ENCODE measurements at places on chromosomes 3 and 15. TPM values are rescaled to one million over a fixed set of nuclear protein-coding genes. Genes with fewer than 3 reads are reported as not detected.

GRCh38 chr3:187017511-187018230 is 87.3 kb downstream of the ST6GAL1 start:
- peaks cover 38% of the 10 kb centered on the region for H3K36me3 ChIP-seq
- no peak overlapping the region for H3K4me3 ChIP-seq
- peaks cover 66% of the 10 kb centered on the region for H3K4me1 ChIP-seq
- DNase-seq, result no peak
- H3K27ac ChIP-seq, result no peak overlapping the region

DNA sequence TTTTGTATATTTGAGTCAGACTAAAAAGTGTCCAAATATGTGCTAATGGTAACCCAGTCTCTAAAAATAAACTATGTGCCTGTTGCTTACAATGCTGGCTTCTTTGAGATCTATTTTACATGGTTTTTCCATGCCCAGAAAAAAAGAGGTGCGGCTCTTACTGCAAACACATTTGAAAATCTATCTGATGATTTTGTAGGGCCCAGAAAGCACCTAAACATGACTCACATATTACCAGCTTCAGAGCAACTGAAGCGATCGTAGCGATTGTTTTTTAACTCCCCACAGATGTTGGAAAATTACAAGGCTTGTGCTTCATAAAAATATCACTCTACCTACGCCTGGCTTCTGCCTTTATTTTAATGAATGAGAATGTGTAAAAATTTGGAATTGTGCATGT is 53.5 kb downstream of the SUCNR1 start:
- H3K27me3 ChIP-seq, result no peaks in the 10 kb centered on the region
- no peaks in the 10 kb centered on the region for H3K36me3 ChIP-seq
- H3K4me1 ChIP-seq, result no peaks in the 10 kb centered on the region
- DNase-seq, result no peak
- no peak overlapping the region for H3K27ac ChIP-seq
- H3K4me3 ChIP-seq, result no peak overlapping the region

- H3K27ac ChIP-seq, result no peak overlapping the region
- H3K36me3 ChIP-seq, result no peaks in the 10 kb centered on the region
- no peaks in the 10 kb centered on the region for H3K27me3 ChIP-seq
- H3K4me1 ChIP-seq, result no peaks in the 10 kb centered on the region
- DNase-seq, result no peak
- no peak overlapping the region for H3K4me3 ChIP-seq
Observed at GRCh38 chr3:178406206-178406605, 130.0 kb upstream of the KCNMB2 start.

DNA sequence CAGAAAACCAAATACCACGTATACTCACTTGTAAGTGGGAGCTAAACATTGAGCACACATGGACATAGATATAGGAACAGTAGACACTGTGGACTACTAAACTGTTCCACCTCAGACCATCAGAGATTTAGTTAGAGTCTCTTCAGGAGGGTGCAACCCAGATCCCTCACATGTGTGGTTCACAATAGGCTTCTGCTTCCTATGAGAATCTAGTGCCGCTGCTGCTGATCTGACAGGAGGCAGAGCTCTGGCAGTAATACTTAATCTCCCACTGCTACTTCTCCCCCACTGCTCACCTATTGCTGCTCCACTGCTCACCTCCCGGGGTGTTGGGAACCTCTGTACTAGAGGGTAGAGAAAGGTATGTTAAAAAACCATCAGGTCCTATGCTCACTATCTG is 533.3 kb downstream of the NSUN3 start:
- no peak overlapping the region for H3K4me3 ChIP-seq
- no peaks in the 10 kb centered on the region for H3K27me3 ChIP-seq
- DNase-seq, result no peak
- H3K27ac ChIP-seq, result no peak overlapping the region
- H3K4me1 ChIP-seq, result no peaks in the 10 kb centered on the region

- H3K4me1 ChIP-seq, result no peaks in the 10 kb centered on the region
- H3K4me3 ChIP-seq, result no peak overlapping the region
- no peaks in the 10 kb centered on the region for H3K27me3 ChIP-seq
Observed at GRCh38 chr3:81581966-81582599, 179.4 kb downstream of the GBE1 start.

DNA sequence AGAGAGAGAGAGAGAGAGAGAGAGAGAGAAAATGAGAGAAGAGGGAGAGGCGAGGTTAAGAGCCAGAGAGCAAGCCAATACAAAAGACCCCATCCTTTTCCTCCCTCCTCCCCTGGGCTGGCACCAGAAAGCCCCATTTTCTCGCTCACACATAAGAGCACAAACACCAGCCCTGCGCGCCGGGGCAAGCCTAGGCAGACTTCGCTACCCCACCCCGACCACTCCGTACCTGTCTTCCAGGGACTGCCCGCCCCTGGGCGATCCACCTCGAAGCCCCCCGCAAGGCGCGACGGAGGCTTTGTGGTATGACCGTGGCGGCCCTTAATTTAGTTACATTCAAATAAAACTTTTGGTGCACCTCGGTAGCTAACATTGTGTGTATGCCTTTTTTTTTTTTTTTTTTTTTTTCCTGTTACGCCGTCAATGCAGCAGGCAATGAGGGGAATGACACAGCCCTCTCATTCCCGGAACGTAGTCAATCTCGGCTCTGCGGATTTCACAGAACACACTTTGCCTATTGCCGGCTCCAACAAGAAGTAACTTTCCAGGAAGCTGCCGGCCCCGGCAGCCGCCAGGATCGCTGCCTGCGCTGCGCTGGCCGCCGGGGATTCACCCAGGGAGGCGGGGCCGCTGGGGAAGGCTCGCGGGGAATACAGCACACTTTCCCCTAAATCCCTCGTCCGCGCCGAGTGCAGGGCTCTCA is 7.7 kb downstream of the BCL6 start:
- peaks cover 60% of the 10 kb centered on the region for H3K4me1 ChIP-seq
- no peak overlapping the region for H3K27ac ChIP-seq
- H3K4me3 ChIP-seq, result peak overlapping the region; percentile 96
- DNase-seq, result peak; percentile 12
- no peaks in the 10 kb centered on the region for H3K36me3 ChIP-seq

- no peak overlapping the region for H3K27ac ChIP-seq
- H3K27me3 ChIP-seq, result no peaks in the 10 kb centered on the region
- no peaks in the 10 kb centered on the region for H3K36me3 ChIP-seq
- DNase-seq, result no peak
- H3K4me1 ChIP-seq, result peaks cover 34% of the 10 kb centered on the region
Observed at GRCh38 chr15:52258461-52258860, 37.1 kb downstream of the MYO5C start.

DNA sequence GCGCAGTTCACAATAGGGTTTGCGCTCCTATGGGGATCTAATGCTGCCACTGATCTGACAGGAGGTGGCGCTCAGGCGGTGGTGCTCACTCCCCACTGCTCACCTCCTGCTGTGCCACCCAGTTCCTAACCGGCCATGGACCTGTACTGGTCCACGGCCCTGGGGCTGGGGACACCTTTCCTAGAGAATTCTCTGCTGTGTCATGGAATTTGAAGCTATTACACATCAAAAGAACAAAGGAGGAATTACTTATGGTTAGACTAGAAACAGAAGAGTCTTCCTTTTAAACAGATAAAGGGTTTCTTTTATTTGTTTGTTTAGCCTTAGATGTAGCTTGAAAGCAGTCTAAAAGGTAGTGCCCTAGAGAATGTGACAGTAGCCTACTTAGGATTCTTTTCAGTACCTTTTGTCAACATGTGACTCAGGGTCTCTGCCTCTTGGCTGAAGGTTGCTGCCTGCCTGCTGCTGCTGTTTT is 50.3 kb downstream of the PAK2 start:
- peaks cover 62% of the 10 kb centered on the region for H3K36me3 ChIP-seq
- no peak overlapping the region for H3K4me3 ChIP-seq
- no peaks in the 10 kb centered on the region for H3K27me3 ChIP-seq
- no peaks in the 10 kb centered on the region for H3K4me1 ChIP-seq
- H3K27ac ChIP-seq, result no peak overlapping the region

GRCh38 chr3:12611117-12611516 is 52.8 kb downstream of the RAF1 start:
- H3K4me1 ChIP-seq, result peaks cover 11% of the 10 kb centered on the region
- DNase-seq, result no peak
- H3K4me3 ChIP-seq, result no peak overlapping the region
- H3K36me3 ChIP-seq, result peaks cover 54% of the 10 kb centered on the region

DNA sequence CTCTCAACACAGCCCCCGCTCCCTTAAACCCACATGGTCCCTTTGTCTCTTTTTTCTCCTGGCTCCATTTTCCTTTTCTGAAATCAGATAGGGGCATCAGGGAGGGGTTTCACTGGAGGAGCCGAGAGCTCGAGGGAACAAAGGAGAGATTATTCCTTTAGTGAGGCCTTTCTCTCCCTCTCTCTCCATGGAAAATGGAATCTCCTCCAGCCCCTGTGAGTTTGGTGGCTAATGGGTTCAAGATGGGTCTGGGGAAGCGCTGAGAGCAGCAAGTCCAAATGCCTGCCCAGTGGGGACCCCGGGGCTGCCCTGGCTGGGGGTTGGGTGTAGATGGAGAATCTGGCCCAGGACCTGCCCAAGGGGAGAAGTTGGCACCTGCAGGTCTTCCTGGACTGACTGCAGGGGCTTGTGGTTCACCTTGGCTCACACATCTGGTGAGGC is 56.8 kb downstream of the ITGA11 start:
- no peak overlapping the region for H3K4me3 ChIP-seq
- H3K36me3 ChIP-seq, result no peaks in the 10 kb centered on the region
- H3K27ac ChIP-seq, result no peak overlapping the region
- peaks cover 11% of the 10 kb centered on the region for H3K4me1 ChIP-seq

DNA sequence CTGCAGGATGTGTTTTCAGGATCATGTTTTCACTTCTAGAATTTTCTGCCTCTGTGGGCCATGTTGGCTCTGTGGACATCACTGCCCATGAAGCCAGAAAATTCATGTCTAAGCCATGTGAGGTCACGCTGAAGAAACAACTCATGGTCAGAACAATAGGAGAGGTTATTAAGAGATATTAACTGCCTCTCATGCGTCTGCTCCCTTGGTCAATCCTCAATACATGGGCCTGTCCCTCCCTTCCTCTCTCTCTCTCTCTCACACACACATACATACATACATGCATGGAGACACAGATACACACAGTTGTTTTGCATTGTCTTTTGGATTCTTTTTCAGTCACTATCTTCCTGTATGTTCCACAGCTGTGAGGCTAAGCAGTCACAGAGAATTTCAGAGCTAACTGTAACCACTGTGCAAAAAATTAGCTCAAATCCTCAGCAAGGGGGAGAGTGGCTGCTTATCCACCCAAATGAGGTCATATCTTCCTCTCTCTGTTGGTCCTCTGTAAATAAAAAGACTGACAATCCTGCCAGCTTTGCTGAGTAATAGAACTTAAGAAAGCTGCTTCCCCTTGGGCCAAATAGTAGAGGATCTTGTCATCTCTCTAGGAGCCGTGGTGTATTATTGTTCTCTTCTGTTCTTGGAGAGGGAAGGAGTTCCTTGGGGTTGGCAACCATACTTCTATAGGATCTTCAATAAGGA is 45.6 kb downstream of the LRTM1 start:
- H3K4me1 ChIP-seq, result no peaks in the 10 kb centered on the region
- DNase-seq, result no peak

DNA sequence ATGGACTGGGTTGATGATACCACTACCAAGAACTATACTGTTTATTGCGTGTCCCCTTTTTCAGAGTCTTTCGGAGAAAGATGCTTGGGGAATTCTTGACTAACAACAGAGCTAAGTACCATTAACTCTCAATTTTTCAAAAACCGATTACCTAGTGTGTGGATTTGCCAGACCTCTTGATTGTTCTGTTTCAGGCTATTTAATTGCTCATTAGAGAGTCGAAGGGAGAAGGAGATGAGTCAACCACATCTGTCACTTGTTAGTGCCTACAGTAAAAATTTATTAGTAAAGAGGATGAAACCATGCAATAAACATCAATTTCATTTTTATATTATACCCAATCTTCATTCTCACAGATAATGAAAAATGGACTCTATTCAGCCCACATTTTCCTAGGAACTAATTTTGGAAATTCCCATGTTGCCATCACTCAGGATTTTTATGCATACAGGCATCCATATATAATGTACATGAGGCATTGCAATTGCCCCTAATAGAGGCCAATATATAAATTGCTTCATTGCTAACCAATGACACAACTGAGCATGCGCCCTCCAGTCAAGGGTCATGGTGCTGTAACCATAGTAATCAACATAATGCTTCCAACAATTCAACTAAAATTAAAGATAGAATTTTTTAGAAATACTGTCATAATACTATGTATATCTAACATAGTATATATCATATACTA is 541.7 kb downstream of the TBL1XR1 start:
- no peak overlapping the region for H3K4me3 ChIP-seq
- no peak overlapping the region for H3K27ac ChIP-seq
- no peaks in the 10 kb centered on the region for H3K4me1 ChIP-seq
- H3K27me3 ChIP-seq, result no peaks in the 10 kb centered on the region
- DNase-seq, result no peak
- H3K36me3 ChIP-seq, result no peaks in the 10 kb centered on the region

- H3K4me3 ChIP-seq, result no peak overlapping the region
- H3K27ac ChIP-seq, result no peak overlapping the region
- H3K4me1 ChIP-seq, result peaks cover 25% of the 10 kb centered on the region
Observed at GRCh38 chr3:49872801-49873281, 3.1 kb upstream of the CAMKV start.

DNA sequence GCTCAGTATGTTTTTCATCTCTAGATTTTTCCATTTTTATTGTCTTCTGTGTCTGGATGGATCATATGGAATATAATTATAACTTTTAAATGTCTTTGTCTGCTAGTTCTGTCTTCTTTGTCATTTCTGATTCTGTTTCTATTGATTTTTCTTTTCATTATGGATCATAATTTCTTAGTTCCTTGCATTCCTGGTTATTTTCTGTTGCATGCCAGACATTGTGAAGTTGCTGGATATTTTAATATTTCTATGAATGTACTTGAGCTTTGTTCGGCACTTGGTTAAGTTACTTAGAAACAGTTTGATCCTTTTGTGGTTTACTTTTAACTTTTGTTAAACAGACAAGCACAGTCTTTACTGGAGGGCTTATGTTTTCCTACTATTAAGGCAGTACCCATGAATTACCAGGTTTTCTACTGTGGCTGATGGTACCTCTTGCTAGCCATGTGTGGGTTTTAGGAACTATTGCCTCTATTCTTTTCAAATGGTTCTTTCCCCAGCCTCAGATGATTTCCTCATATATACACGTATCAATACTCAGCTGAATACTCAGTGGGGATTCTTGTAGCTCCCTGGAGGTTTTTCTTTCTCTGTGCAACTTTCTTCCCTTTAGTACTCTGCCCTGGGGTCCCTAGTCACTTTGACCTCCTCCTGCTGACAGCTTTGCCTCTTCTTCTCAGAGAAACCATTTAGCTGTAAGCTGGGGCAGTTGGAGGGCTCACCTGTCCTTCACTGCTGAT is 64.3 kb downstream of the RASA2 start:
- peaks cover 14% of the 10 kb centered on the region for H3K4me1 ChIP-seq
- H3K4me3 ChIP-seq, result no peak overlapping the region

The CCR5 gene
- 1.1 TPM for total RNA-seq

The ARL8B gene
- 48.5 TPM for total RNA-seq

The MRPL46 gene
- total RNA-seq, result 10.2 TPM

The GOLGA8Q gene
- total RNA-seq, result not detected

The CX3CR1 gene
- total RNA-seq, result 0.14 TPM

The STXBP5L gene
- total RNA-seq, result not detected

The SATB1 gene
- 393 TPM for total RNA-seq

The OPA1 gene
- 57.6 TPM for total RNA-seq
